Jurkat, Clone E6-1 (cell line): ENCODE measurements at places on chromosomes 3 and 15.

DNA sequence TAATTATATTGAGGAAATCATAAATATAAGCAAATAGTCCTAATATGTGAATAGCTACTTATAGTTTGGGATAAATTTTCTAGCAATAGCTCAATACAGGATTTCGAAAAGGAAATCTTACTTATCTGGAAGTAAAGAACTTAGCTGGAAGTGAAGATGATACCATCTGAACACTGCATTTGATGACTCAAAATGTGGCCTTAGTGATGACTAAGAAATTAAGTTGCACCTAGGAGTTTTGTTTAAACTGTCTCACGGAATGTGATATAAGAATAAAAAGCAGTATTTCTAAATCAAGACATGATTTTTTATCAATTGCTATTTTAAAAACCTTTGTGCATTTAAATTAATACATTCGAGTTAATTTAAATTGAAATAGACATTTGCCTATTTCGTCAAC is 91.2 kb downstream of the EOMES start:
- DNase-seq = no peak

DNA sequence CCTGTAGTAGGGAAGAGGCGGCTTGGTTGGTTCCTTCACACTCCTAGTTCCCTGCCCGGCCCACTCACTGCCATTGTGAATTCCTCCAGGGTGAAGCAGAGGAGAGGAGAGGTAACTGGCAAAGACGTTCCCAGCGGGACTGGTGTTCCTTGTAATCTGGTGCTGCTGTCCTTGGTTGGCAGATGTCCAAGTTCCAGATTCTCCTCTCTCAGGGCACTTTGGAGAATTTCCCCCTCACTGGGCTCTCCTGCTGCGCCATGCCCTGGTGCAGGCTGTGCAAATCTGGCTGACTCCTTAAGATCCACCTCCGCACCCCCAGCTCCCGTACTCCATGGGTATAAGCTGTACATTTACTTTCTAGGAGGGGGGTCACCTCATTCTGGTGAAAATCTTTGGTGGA is 37.3 kb downstream of the THSD4 start:
- DNase-seq = no peak

GRCh38 chr15:46365572-46365971 is 730.7 kb downstream of the SQOR start:
- no peak for DNase-seq

DNA sequence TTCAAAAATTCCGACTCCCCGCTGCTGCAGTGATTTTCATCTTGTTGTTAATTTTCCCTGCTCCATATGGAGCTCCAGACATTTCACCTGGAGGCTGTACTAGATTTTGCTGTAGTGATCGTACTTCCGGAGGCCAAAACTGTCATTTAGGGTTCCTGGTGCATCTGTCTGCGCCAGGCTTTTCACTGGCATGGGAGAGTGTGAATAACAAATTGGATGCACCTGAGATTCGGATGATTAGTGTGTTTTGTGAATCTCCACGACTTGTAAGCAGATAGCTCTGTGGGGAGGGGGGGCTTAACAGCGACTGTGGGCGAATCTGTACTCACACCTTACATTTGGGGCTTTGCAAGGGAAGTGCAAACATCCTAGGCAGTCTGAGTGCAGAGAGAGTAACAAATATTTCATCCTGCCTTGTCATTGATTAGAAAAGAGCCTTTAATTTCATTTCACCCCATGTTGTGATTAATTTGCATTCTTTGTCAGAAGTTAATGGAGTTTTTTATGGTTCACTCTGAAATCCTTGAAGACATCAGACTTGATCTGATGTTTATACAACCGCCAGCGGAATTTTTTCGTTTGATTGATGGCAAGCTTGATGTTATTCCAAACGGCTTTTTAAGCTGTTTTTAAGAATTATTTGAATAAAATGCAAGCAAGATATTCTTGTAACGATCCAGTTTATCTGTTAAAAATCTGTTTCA is 92.5 kb upstream of the SKOR1 start:
- DNase-seq = no peak

- no peak for DNase-seq
Observed at GRCh38 chr3:149507491-149508324, 33.2 kb downstream of the TM4SF4 start.

DNA sequence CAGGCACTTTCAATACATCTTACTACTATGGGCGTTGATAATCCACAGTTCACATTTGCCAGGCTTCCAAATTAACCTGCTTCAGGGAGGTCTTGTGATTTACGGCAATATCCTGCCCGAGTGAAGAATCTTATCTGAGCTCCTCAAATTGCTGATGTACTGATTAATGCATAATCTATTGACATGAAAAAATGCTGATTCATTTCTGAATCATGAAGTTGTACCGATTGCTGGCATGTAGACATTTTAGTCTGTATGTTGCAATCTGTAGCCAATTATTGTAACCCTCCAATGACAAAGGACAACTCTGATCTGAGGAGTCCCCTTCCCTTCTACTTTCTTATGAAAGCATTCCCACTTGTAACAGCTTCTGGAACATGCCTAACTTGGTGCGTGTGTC is 97.2 kb downstream of the SEC22A start:
- DNase-seq = no peak

GRCh38 chr3:118435851-118436350 is 598.7 kb downstream of the IGSF11 start:
- DNase-seq = no peak

GRCh38 chr3:170610321-170610884 is 24.5 kb upstream of the SLC7A14 start:
- DNase-seq = no peak

- DNase-seq = no peak
Observed at GRCh38 chr3:15551902-15552301, 30.4 kb upstream of the COLQ start.

GRCh38 chr3:186368176-186368575 is 6.1 kb upstream of the DGKG start:
- DNase-seq = no peak

DNA sequence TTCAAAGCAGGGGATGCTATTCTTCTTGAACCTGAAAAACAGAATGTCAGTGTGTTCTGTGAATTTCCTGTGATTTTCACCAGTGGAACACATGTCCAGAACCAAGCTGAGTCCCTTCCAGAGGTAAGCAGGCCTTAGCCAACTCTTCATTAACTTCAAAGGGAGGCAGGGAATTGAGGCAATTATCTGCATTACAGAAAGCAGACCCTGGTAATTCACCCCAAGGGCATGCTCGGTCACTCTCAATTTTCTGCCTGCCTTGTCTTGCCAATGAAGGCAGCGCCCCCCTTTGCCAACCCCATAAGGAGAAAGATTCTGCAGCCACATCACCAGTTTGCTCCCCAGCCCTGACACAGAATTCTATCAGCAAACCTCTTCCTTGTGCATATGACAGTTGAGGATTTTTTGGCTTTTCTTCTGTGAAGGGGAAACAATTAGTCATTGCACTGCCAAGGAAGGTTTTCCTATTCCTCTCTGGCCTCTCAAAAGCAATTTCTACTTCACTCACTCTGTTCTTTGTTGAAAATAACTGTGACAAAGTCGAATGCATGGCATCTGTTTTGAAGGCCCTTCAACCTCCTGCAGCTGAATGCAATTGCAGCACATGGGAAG is 85.3 kb downstream of the HHLA2 start:
- DNase-seq = no peak

GRCh38 chr15:76206325-76206976 is 104.8 kb downstream of the ETFA start:
- DNase-seq = no peak

GRCh38 chr3:118406562-118406961 is 628.1 kb downstream of the IGSF11 start:
- DNase-seq = no peak

DNA sequence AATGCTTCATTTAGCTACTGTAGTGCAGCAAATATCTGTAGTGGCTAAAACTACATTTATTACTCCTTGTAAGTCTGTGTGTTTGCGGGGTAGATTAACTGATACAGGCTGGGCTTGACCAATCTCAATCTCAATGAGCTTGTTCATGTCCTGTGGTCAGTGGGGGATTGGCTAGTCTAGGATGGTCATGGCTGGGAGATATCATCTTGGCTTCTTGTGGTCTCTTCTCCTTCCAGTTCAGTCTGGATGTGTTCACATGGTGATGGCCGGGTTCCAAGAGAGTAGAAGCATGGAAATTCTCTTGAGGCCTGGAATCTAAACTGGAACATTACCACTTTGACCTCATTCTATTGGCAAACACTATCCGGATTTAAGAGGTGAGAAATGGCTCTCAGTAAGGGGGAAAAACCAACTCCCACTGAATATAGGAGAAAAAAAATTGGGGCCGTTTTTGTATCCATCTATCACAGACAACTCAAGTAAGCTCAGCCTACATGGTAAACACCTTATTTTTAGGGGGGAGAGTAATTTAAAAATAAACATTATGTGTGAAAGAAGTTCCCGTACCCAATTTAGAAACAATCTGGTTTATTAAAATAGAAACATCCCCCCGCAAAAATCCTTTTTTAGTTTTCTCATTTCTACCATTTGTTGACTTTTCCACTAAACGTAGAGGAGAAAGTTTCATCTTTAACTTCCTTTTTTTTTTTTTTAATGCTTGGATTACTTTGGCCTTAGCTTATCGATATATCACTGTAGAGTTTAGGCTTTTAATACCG is 284.9 kb upstream of the TBC1D5 start:
- DNase-seq = no peak

DNA sequence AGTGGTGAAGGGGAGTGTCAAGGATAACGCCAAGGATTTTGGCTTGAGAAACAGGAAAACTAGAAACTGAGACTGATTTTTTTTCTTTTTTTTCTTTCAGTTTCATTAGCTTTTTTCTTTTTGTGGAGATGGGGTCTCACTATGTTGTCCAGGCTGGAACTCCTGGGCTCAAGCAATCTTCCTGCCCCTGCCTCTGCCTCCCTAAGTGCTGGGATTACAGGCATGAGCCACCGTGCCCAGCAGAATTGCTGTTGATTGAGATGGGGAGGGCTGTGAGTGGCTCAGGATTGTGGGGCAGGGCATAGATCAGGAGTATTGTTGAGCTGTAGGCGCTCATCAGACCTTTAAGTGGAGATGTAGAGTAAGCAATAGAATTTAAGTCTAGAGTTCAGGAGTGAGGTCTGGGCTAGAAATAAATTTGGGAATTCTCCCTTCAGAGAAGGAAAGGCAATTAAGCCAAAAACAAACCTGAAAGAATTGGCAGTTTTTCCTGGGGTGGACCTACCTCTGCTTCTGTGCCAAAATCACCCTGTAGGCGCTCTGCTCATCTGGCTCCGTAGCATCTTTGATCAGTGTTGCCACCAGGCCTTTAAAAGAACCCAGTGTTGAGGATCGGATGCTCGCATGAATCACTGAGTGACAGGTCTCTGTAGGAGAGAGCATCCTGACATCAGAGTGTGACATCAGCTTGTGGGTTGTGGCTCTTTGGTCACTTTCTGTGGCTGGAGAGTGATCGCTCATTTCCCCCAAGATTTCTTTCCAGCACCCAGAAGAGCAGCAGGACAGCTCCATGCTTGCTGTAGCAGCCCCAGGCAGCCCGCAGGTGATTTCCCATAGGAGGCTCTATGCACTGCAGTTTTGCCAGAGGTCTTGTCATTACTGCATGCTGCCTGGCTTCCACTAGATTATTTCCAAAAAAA is 15.8 kb downstream of the ABHD17C start:
- no peak for DNase-seq

DNA sequence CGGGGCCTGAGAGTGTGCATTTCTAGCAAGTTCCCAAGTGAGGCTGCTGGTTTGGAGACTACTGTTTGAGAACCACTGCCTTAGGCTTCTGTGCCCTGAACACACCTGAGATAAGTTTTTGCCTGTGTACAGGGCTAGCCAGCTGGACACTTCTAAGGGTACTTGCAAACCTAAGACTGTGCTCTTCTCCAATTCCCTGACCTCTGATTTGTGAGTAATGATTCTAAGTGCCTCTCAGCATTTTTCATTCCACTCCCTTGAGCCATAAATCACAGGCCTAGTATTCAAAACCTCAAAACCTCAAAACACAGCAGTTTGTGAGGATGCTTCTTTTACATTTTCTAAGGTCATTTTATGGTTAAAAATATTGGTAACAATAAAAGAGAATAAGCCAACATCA is 148.4 kb downstream of the CHST2 start:
- DNase-seq = no peak

GRCh38 chr3:134721214-134721613 is 70.4 kb upstream of the KY start:
- DNase-seq = no peak

DNA sequence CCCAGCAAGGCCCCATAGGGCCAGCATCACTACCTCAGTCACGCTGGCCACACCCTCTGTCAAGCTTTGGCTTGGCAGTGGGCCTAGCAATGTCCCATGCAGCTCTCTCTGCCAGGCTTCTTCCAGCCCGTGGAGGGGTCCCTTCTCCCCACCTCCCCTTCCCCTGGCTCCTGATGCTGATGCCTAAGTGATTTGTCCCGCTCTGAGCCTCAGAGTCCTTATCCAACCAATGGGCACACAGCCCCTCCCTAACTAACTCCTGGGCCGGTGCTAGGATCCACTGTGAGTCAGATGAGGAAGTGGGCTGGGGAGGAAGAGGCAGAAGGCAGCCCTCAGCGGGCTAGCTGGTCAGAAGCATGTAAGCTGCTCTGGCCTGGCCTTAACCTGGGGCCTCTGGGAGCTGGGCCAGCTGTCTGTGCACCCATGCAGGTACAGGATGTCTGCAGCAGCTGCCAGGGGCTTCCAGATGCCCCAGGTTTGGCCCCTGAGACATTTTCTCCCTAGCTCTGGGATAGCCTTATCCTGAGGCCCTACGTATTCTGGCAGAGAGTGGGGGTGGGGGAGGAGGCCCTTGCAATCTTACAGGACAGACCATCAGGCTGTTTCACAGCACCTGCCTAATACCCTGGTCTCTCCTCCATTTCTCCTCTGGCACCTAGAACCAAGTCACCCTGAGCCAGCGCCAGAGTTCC is 740 bp upstream of the ZBTB47 start:
- DNase-seq = no peak

DNA sequence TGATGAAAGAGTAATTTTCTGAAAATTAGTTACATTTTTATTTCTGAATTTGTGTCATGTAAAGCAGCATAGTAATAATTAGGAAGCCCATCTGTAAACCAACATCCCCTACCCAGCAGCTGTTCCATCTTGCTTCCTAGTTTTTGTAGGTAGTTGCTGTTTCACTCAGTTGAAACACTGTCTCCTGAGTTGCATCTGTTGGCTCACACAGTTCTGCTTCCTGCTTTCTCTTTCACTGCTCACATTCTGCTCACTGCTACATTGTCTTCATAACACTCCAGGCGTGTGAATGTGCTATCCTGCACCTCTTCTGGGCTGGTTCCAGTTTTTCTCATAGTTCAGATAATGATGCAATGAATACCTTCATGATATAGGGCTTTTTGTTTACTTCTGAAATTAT is 123.4 kb downstream of the EPHB1 start:
- DNase-seq = no peak

DNA sequence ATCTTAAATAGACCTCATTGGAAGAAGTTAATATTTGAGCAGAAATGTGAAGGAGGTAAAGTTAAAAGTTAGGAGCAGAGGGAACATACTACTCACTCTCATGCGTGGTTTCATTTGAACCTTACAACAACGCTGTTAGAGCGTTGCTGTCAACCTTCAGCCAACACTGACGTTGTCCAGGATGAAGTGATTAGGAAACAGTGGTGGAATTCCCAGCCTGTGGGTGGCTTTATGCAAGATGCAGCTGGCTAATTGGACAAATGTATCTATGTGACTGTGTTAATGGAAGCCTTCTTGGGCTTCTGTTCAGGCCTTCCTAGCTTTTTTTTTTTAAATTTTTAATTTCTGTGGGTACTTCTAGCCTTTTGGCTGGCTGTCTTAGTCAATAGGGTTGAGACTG is 40.5 kb downstream of the PTPRG start:
- no peak for DNase-seq

- no peak for DNase-seq
Observed at GRCh38 chr3:18024715-18025114, 282.3 kb upstream of the TBC1D5 start.

GRCh38 chr3:156964577-156964976 is 138.4 kb downstream of the LEKR1 start:
- DNase-seq = no peak

GRCh38 chr3:66371432-66371831 is 129.4 kb downstream of the LRIG1 start:
- DNase-seq = no peak
